ENCODE measurements at places on chromosomes 5 and 9.

DNA sequence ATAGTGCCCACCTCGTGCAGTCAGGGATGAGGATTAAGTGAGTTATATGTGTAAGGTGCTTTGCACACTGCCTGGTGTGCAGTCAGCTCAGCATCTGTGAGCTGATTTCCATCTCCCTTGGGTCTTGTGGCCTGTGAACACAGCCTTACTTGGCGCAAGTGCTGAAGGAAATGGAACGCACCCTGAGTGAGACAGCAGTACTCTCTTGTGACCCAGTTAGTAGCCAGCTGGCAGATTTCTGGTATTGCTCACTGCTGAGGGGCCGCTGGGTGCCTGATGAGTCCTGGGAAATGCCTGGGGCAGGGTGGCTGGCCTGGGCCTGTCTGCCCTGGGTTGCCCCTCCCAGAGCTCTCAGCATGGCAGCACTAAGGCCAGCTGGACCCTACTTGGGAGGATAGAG is 90.9 kb upstream of the BOD1 start:
- DNase-seq, result peak; percentile 84

- DNase-seq, result no peak
These were observed 48.3 kb upstream of the DNAH5 start for GRCh38 chr5:13992795-13993194.

GRCh38 chr5:366541-367357 is 45.2 kb downstream of the AHRR start:
- no peak for DNase-seq

DNA sequence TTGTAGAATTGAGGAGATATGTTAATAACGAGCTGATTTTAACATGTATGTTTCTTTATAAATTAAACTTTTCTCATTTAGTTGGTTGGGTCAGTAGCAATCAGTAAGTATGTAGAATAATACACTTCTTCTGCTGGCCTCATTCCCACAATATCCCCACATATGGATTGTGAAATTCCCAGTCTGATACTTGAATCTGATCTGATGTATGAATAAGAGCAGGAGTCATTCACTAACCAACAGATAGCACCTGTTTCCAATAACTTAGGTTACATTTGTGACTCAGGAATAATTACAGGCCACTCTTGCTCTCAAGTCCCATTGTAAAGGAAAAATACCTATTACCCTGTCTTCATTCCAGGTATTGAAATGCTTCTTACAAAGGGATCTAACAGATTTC is 23.9 kb downstream of the SLC36A1 start:
- DNase-seq, result no peak

DNA sequence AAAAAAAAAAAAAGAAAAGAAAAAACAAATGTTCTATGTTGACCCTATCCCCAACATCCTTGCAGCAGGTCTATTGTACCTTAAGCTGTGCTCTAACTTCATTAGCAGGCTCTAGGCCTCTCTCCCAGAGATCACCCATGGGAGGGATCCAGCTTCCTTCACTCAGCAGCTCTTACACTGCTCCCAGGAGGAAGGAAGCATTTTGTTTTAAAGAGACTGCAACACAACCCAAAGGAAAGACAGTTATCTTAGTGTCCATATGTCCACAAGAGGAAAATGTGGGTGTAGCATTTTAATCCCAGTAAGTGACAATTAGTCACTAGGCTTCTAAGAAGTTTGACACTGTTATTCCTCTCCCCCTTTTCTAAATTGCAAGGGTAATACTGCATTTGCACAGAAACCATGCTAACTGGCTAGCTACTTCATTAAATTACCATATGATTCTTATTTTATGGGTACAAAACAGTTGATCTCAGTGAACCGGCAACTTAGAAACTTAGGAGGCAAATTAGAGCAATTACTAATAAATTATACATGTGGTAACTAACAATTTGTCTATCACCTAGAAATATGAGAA is 58.8 kb downstream of the MARCHF3 start:
- no peak for DNase-seq

DNA sequence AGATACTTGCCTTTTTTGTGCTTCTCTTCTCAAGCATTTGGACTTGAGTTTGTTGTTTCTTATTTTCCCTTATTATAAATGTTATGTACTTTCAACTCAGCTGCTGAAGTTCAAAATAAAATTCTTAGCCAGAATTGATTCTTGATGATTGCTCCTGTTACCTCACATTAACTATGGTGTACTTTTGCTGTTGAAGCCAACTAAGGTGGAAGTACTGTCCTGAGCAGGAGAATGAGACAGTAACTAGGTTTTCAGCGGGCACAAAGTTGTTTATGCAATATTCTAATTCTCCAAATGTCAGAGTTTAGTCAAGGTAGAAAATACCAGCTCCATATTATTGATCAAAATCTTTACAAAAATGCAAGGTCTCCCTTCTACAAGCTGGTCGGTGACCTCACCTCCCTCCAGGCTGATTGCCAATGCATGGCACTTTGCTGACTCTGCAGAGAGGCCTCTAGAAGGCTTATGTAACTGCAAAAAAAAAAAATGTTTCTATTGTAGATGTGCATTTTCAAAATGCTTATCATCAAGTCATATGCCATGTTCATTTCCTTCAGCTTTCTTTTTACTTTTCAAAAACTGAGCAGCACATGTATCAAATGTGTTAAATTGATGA is 1783.5 kb upstream of the WWC1 start:
- no peak for DNase-seq

DNA sequence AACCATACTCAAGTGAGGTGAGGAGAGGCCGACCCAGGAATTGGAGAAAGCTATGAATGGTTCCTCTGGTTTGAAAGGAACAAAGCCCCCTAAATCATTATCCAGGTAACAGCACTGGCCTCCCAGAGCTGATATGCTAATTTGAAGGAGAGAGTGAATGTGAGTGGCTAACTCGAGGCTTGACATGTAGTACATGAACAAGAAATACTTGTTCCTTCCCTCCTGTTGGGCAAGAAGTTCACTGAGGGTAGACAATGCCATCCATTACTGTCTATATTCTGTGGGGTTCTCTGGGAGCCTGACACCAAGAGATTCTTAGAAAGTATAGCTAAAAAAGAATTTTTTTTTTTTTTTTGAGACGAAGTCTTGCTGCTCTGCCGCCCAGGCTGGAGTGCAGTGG is 32.5 kb upstream of the ZNF354A start:
- no peak for DNase-seq

DNA sequence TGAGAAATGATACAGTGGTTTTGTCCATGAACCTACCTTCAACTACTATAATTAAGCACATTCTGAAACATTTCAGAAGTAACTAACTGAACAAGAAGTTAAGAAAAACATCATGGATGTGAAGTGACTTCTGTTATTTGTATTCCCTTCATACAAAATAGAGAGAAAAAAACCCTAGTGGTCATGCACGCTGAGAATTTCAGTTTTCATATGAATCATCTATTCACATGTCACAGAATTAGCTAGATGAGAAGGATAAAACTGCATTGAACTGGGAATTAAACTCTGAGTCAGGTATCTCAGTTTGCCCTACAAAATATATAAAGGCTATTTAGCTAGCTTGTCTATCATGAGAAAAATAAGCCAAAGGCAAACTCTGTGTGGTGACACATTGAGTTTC is 451.8 kb upstream of the FTMT start:
- no peak for DNase-seq

GRCh38 chr9:13758936-13759335 is 479.4 kb upstream of the MPDZ start:
- no peak for DNase-seq

DNA sequence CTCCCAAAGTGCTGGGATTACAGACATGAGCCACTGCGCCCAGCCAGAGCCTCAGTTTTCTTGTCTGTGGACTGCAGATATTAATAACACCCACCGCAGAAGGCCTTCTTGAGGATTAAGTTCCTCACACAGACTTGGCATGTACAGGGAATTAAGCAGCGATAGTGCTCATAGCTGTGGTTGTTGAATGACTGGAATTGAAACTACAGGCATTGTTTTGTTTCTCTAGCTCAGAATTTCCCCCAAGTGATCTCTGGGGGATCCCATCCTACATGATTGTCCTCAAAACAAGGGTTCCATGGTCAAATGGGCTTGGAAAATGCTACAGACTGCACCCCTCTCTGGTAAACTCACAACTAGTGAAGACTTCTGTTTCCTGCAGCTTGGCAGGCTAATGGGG is 44.2 kb upstream of the TDRD7 start:
- DNase-seq, result no peak

- DNase-seq, result no peak
These were observed 54.5 kb upstream of the TAF11L2 start for GRCh38 chr5:17443333-17444130.

DNA sequence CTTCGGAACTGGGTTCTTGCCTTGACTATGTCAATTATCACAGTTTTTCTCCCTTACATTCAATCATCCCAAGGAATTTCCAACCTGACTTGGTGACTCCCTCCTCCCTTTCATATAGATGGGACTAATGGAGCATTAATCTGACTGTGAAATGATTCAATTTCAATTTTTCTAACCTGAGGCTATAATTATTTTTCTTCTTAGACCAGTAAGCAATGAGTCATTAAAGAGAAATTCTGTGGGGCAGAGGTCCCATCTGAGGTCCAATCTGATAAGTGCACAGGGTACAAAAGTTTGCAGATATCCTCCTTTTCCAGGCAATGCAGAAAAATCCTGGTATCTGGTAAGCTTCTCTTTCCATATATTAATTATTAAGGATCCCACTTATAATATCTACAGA is 18.9 kb downstream of the PDE4D start:
- no peak for DNase-seq

GRCh38 chr5:150356575-150357294 is 762 bp upstream of the TCOF1 start:
- no peak for DNase-seq

- DNase-seq, result no peak
These were observed 640 bp downstream of the C5orf58 start for GRCh38 chr5:170233358-170233892.

DNA sequence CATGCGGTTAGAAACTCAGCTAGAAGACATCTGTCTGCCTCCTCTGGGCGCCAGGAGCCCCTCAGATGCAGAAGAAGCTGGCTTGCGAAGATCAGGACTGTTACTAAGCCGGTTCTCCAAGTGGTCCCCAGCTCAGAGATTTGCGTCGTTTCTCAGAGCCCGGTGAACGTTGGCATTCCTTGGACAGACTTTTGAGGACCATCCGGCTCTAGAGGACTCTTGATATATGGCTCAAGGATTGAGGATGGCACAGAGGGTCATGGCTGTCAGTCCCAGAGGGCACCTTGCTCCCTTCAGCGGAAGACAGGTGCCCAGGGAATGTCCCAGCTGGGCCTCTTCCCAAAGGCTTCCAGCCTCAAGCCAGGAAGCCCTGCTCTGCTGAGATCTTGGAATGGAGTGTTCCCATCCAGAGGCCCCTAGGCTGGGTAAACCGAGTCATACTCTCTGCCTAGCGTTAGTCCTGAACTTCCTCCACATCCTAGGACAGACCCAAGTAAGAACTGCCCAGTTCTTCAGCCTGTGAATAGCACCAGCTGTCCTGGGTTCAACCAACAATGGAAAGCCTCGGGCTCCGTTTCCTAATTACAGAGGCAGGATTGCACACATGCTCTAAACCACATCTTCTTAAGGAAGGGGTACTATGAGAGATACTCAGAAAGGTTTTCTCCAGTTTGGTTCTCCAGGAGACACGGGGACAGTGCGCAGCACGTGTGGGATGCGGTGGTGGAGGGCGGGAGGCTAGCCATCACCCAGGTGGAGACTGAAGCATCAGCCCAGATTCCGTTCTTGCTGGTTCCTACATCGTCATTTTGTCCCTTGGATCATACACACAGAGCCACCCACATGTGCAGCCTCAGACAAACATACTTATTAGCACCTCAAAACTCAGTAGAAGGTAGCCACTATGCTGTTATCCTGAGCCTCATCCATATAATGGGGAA is 51.4 kb downstream of the ZNF354C start:
- DNase-seq, result no peak

DNA sequence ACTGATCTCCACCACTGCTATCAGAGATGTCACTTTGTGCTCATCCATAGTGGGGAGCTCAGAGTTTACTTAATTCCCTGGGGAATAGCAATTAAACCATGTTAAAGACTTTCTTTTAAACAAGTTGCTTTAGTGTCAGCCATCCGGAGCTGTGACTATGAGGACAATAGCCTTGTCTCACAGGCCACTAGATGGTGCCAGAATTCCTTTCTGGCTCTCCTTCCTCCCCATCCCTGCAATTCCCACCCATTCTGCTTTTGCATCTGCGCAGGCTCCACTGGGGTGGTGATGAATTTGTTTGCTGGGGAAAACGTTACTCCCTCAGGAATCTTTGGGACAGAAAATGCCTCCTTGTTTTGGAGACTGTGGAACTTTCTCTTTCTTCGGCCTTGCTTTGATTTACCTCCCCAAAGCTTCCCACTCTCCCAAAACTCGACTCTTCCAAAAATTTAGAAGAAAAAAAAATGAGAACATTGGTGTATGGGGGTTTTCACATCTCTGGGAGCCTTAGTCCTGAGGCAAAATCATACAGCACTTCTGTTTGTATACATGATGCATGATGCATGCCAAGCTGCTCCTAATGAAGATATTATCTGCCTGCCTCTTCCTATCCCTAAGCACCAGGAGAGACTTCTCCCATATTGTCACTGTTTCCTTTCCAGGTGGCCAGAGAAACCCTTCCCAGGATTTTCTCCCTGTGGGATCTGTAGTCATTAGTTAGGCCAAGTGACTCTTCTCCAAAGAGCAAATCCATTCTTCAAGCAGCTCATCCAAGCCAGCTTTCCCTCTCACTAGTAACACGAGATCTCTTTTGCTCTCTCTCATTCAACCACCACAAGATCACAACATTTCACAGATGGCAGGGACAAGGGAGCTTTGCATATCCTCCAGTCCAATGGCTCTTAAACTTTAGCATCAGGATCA is 466.1 kb downstream of the TLR4 start:
- peak; percentile 53 for DNase-seq

DNA sequence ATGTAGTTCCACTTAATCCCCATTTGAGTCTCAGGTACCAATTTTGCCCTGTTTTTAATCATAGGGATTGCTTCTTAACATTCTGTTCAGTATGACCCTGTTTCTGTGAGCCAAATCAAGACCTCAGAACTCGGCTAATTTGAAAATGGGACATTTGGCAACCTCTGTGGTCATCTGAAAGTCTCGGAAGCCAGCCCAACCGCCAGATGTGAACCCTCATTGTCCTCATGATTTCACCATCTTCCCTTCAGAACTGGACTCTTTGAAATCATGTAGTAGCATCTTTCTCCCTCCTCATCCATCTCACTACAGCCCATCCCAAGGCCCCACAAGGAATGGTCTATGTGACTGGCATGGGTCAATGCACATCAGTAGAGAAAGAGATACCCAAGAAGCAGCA is 88.9 kb downstream of the S1PR3 start:
- DNase-seq, result no peak

DNA sequence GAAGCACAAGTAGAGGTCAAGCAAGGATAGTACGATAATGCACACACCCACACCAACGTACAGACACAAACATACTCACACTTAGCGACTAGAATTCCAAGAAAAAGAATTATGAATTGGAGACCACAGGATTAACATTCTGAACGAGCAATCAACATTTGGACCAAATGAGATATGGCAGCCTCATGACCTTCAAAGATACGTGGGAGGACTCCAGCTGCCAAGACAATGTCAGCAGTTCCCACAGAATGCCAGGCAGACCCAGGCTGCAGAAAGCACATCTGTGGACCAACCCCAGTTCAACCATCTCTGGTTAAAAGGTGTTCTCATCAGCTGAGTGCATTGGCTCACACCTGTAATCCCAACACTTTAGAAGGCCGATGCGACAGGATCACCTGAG is 187.6 kb upstream of the GRAMD2B start:
- DNase-seq, result no peak

- DNase-seq, result no peak
These were observed 271.5 kb downstream of the DOCK8 start for GRCh38 chr9:486156-486555.
